ENCODE measurements at places on chromosomes 4 and X.

- DNase-seq = no peak
These were observed 243.1 kb downstream of the ANK2 start for GRCh38 chr4:113292371-113293042.

- no peak for DNase-seq
These were observed 25.7 kb downstream of the GAB3 start for GRCh38 chrX:154724993-154725756.

DNA sequence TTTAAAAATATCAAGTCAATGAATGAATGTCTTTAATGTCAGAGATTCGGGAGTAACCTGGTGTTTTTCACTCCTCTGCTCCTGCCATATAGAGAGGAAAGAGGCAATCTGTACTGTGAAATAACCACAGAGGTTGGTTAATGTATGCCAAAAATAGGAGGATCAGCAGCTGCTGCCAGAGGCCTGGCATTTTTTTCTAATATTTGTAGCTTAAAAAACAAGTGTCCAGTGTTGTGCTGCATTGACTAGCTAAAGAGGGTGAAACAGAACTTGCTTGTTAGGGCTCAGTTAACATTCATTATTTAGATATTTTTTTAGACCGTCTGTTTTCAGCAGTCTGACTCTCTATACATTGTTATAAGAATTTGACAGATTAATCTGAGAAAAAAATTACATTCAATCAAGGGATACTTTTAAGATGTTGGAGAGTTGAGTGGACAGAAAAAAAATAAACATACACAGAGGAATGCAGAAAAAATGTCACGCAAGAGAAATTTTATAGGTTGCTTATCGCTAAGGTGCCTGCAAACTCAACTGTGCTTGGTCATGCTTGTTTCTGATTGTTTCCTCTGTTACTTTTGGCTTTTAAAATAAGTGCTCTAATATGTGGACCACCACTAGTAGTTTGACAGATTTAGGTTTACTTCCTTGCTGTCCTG lies 392.3 kb upstream of the GALNT7 start:
- no peak for DNase-seq

GRCh38 chrX:38357747-38358673 lies 5.6 kb downstream of the OTC start:
- DNase-seq = no peak

- no peak for DNase-seq
These were observed 24.1 kb upstream of the SMIM10L2A start for GRCh38 chrX:135397652-135398051.

- DNase-seq = no peak
These were observed 10.3 kb downstream of the MAOA start for GRCh38 chrX:43666311-43666912.

DNA sequence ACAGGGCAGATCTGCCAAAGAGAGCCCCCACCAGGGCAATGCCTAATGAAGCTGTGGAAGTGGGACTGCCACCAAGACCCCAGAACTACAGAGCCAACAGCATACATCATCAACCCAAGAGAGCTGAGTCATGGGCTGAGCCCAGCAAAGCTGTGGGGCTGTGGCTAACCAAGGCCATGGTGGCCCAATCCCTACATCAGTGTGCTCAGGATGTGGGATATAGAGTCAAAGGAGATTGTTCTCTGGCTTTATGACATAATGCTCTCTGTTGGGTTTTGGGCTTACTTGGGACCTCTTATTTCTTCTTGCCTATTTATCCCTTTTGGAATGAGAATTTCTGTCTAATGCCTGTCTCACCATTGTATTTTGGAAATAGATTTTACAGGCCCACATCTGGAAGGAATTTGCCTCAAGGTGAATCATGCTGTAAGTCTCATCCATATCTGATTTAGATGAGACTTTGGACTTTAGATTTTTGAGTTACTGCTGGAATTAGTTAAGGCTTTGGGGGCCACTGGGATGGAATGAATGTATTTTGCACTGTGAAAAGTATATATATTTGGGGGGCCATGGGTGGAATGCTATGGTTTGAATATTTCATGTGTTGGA lies 5.4 kb upstream of the PRDM5 start:
- no peak for DNase-seq

GRCh38 chrX:149515954-149516602 lies 11.0 kb upstream of the IDS start:
- no peak for DNase-seq

All from stimulated activated CD4-positive, alpha-beta T cell treated with anti-CD3 and anti-CD28 coated beads, Interleukin-1b, Interleukin-23, amount 100 ng/mL, for 1 hour (primary cell).